ENCODE measurements at places on chromosomes 16 and 17. TPM values are rescaled to one million over a fixed set of nuclear protein-coding genes. Genes with fewer than 3 reads are reported as not detected.

The LLGL2 gene
- 24.4 TPM for polyA plus RNA-seq

DNA sequence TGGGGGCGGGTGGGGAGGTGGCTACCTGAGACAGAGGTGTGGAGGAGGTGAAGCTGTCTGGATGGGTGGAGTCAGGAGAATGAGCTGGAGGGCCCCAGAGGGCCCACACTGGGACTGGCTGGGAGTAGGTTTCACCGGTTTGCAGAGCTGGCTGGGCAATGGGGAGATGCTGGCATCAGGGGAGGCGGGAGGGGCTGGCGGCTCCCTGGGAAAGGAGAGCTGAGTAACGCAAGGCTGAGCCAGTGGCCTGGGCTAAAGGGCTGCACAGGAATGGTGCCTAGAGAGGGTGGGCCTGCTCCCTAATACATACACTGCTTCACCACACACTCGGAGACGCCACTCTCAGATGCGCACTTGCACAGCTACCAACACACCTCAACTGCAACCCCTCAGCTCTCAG is 12.4 kb downstream of the P3H4 start:
- no peak for DNase-seq
- no peak overlapping the region for H3K4me3 ChIP-seq
- no peak overlapping the region for H3K27ac ChIP-seq
- H3K4me1 ChIP-seq, result no peaks in the 10 kb centered on the region
- H3K27me3 ChIP-seq, result no peaks in the 10 kb centered on the region

DNA sequence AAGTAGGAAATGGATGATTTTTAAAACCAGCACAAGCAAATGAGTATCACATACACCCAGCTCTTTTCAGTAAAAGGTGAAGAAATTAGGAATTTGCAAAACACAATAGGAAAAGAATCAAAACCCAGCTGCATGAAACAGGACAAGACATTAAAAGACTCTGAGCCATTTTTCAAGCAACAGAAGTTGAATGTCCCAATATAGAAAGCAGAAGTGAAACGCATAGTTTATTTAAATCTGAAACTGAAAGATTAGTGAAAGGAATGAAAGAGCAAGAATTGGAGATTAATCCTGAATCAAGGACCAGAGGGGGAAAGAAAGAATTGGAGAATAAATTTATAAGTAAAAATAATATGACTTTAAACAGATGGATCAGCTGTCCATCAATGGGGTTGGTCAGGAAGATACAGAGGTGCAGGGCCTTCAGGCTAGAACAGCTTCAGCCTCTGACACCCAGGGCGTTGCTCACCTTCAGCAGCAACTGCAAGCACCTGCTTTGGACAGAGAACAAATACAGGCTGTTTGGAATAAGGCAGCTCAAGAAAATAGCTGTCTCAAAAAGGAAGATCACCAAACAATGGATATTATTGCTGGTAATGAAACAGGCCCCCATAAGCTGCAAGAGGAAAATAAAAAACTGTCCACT is 3.9 kb upstream of the ARHGAP17 start:
- H3K27me3 ChIP-seq, result no peaks in the 10 kb centered on the region
- H3K36me3 ChIP-seq, result no peaks in the 10 kb centered on the region
- DNase-seq, result no peak
- H3K4me3 ChIP-seq, result no peak overlapping the region
- H3K27ac ChIP-seq, result peak overlapping the region; percentile 23
- peaks cover 41% of the 10 kb centered on the region for H3K4me1 ChIP-seq

The RAD51D gene
- polyA plus RNA-seq, result 12.0 TPM

The RAC3 gene
- polyA plus RNA-seq, result not detected

- no peaks in the 10 kb centered on the region for H3K36me3 ChIP-seq
- no peak overlapping the region for H3K4me3 ChIP-seq
- H3K27ac ChIP-seq, result no peak overlapping the region
- H3K4me1 ChIP-seq, result no peaks in the 10 kb centered on the region
- DNase-seq, result no peak
These were observed 594 bp upstream of the ABCA6 start for GRCh38 chr17:69142175-69142802.

The TBC1D28 gene
- not detected for polyA plus RNA-seq

All from CD4-positive, alpha-beta memory T cell (primary cell).